Stimulated activated CD8-positive, alpha-beta memory T cell treated with anti-CD3 and anti-CD28 coated beads, Interleukin-15, amount 100 ng/mL, for 24 hours (primary cell): ENCODE measurements at places on chromosomes 6 and 20.

- DNase-seq = no peak
Observed at GRCh38 chr20:35307666-35308653, 15.7 kb upstream of the FAM83C start.

DNA sequence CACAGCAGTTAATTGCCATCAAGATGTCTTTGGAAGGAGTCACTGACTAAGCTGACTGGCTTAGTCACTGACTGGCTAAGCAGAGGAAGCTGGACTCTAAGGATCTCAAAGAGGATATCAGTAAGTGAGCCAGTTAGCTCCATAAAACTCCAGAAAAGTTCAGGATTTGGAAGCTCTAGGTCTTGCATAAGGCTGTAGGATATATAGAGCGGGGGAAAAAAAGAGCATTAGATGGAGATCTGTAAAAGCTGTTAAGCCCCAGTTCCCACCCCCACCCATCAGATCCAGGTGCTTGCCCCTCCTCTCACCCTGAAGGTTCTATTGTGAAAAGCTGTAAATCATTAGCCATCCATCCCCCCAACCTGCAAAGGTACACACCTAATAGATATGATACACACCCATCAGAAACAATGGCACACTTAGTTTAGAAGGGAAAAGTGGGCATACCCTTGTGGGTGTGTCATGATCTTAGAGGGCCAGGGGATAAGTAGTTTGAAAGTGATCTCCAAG is 32.2 kb downstream of the CARMIL1 start:
- DNase-seq = no peak

GRCh38 chr6:89492025-89492640 is 59.2 kb downstream of the ANKRD6 start:
- DNase-seq = no peak

GRCh38 chr6:48486876-48487275 is 375.9 kb upstream of the PTCHD4 start:
- no peak for DNase-seq

DNA sequence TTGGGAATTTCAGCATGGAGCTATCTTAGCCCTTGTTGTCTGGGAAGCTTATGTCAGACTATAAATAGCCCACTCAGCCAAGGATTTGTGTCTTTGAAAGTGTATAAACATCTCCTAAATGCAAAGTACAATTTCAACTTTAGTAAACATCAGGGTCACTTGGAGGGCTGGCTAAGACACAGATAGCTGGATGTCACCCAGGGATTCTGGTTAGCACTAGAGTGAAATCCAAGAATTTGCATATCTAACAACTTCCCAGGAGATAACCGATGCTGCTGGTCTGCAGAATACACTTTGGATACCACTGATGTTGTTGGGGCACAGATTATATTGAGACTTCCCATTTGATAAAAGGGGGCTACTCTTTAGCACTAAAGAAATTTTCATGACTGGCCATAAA is 130.9 kb downstream of the PAX1 start:
- DNase-seq = no peak

DNA sequence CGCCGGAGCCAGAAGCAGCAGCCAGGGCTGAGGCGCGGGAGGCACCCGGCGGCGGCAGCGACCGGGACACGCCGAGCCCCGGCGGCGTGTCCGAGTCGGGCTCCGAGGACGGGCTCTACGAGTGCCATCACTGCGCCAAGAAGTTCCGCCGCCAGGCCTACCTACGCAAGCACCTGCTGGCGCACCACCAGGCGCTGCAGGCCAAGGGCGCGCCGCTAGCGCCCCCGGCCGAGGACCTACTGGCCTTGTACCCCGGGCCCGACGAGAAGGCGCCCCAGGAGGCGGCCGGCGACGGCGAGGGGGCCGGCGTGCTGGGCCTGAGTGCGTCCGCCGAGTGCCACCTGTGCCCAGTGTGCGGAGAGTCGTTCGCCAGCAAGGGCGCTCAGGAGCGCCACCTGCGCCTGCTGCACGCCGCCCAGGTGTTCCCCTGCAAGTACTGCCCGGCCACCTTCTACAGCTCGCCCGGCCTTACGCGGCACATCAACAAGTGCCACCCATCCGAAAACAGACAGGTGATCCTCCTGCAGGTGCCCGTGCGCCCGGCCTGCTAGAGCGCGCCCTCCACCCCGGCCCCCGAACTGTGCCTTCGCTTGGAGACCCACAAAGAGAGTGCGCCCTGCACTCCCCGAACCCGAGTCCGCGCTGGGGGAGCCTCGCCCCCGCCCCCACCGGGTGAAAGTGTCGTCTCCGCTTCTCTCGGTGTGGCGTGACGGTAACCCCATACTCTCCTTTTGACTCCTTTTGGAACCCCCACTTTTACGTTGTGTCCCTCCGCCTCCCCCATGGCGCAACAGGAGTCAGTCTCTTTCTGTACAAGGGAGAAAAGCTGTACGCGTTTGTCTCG is 1.6 kb downstream of the INSM1 start:
- no peak for DNase-seq

DNA sequence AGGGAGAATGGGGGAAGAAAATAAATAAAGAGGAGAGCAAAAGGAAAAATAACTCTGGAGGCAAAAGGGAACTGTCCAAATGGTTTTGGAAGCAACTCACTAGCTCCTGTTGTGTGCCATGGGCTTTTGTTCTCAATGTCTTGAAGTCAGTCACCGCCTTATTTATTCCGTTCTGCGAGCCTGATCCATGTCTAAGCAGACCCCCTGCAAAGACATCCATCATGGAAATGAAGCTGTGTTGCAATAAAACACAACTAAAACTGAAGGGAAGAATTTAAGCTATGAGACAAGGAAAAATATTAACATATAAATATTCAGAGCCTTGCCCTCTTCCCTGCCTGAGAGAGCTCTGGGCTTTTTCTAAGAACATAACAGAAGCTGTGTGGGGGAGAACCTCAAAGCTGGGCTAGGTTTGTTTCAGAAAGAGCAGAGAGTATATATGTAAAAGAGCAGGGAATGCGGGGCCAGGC is 373.2 kb upstream of the CNR1 start:
- DNase-seq = no peak

GRCh38 chr6:76351275-76351674 is 278.8 kb upstream of the IMPG1 start:
- no peak for DNase-seq

- DNase-seq = no peak
Observed at GRCh38 chr6:13259393-13259792, 68.9 kb downstream of the TBC1D7 start.

DNA sequence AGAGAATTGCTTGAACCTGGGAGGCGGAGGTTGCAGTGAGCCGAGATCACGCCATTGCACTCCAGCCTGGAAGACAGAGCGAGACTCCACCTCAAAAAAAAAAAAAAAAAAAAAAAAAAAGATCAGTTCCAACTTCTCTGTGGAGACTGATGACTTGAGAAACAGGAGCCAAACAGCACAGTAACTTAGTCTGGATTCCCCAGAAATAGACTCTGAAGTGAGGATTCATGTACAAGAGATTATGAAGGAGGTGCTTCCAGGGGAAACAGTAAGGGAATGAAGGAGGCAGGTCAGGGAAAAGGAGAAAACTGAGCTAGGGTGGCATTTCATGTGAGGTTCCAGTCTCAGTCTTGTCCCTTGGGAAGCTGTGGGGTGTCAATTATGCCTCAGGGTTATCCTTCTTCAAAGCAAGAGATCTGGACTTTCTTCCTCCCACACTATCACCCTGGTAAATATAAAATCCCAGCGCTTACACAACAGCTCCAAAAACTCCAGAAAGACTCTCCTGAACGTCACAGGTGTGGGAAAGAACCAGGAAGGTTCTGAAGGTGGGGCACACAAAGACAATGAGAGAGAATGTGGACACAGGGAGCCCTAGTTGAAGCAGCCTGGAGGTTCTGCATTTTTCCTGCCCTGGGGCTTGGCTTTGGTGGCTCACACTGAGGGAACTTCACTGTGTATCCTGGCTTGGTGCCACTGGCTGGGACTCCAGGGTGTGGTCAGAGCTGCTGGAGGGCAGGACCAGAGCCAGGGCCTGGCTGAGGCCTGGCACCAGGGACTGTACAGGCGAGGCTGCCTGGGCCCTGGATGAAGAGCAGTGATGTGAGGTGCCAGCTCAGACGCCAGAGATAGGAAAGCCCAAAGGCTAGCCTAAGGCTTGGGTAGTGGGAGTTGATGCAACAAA is 46.8 kb downstream of the PCNA start:
- DNase-seq = no peak

DNA sequence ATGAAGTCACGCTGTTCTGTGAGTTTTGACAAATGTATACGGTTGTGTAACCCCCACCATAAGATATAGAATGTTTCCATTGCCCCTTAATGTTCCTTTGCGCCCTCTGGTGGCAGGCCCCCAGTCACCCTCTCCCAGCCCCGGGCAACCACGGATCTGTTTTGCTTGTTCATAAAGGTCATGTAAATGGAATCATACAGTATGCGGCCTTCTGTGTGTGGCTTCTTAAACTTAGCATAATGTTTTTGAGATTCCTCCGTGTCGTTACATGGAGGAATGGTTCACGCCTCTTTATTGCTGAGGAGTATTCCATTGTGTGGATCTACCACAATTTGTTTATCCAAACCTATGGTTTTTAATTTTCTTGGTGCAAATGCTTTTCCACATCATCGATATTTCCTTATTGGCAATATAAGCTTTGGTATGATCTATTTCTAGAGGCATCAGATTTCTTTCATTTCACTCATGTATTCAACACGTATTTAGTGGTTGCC is 28.4 kb downstream of the LYRM2 start:
- DNase-seq = peak; percentile 63

DNA sequence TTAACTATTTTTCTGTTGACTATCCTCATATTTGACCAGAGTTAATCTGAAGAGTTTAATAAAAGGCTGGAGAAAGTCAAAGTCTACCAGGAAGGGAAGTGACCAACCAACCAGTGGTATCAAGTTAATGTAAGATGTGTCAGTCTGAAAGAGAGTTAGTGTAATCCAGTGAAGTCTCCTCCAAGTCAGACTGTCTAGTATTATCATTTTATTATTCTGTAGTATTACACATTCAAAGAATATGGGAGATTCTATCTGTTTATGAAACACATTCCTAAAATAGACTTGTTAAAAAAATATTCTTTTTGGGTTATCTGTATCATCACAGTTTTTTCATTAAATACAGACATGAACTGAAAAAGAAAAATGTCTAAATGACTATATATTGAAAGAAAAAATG is 194.4 kb downstream of the BTBD9 start:
- DNase-seq = no peak

DNA sequence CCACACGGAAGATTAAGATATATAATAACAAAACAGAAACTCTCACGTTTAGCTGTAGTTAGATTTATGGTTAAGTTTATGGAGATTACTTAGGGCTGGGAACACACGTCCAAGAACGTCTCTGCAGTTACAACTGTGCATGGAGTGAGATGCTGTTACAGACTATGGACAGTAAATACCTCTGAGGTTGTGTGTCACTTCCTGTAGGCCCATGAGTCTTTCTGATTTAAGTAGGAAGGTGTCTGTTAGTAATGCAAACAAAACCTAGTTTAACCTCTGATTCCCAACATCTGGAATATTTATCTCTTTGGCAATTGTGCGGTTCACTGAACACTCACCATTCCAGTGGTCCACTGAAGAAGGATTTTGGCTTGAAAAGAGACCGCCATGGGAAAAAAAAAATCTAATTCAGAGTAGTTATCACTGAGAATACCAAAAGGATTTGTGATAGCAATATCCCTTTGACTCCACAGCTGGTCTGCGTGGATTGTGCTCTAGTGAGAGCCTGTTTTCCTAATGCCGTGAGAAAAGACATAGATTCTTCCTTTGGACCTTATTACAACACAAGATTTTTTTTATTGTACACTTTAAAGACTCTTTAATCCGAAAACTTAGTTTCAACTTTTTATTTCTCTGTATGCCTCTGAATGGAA is 478.2 kb upstream of the CITED2 start:
- no peak for DNase-seq

GRCh38 chr6:95228636-95229035 is 348.7 kb upstream of the MANEA start:
- no peak for DNase-seq

DNA sequence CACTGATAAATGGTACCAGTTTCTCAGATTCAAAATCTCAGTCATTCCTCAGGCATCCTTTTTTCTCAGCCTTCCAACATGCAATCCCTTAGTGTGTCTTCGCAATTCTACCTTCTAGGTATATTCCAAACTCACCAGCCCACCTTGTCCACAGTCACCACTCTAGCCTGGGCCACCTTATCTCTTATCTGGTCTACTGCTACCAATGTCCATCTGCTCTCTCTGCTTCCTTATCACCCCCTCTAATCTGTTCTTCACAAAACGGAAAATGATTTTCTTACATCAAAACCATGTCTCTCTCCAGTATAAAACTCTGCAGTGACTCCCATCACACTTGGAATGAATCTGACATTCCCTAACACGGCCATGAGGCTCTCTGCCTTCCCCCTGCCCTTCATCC is 91.9 kb downstream of the PREP start:
- DNase-seq = no peak

GRCh38 chr6:169391473-169392071 is 137.9 kb upstream of the THBS2 start:
- no peak for DNase-seq

DNA sequence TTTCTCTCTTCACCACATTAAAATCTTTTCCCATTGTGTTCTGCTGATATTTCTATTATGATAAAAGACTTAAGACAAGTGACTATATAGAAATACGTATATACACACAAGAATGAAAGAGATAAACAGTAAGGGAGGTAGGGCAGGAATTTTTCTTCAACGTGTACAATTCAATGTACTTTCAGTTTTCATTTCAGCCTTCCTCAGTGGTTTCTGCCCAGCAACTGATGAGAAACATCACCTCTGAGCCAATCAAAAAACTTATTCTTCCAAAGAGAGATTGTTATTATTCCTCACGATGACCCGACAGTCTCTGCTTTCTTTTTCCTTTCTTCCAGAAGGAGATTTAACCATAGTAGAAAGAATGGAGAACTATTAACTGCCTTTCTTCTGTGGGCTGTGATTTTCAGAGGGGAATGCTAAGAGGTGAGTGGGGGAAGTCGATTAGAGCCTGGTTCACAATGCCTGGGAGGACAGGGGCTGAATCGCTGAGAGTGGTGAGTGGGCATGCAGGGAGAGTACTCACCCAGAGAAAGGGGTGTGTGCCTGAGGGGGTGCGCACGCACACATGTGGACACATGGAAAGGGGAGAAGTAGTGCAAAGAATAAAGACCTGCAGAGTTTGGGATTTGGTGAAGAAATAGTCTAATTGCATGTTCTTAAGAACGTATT is at the start of gene BTN3A1:
Gene BTN3A1, plus strand, starts transcription at position 289 of the 672 bp plus-strand sequence. CDS start 3,289 bp downstream, outside the sequence.
- DNase-seq = peak; percentile 27

- DNase-seq = no peak
Observed at GRCh38 chr6:21999012-21999528, 297.8 kb downstream of the PRL start.

DNA sequence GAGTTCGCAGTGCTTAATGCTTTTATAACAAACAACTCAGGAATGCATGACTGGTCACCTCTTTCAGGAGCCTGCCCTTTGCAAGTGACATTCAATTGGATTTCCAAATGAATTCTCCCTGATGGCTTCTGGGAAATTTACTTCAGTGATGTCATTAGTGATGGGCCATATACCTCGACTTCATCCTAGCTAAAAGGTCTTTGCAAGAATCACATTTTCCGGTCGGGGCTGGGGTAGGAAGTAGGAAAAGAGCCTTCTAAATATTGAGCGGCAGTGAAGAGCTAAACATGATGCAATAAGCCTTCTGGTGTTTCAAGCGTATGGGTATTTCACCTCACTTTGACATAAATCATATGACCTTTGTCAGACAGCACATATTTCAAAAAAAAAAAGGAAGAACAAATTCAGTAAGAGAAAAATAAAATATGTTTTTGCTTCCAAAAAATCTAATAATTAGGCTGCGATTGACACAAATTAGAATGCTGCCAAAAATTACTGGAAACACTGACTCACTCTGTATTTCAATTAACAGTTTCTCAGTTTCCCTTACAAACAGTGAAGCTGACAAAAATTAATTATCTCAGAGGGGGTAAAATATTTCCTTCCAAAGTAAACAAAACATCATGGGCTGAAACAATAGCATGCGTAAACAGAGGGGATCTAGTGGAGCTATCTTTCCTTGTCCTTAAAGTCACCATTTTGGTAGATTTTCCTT is 39.8 kb downstream of the ADTRP start:
- no peak for DNase-seq
